ENCODE measurements at places on chromosomes 1 and 21.

DNA sequence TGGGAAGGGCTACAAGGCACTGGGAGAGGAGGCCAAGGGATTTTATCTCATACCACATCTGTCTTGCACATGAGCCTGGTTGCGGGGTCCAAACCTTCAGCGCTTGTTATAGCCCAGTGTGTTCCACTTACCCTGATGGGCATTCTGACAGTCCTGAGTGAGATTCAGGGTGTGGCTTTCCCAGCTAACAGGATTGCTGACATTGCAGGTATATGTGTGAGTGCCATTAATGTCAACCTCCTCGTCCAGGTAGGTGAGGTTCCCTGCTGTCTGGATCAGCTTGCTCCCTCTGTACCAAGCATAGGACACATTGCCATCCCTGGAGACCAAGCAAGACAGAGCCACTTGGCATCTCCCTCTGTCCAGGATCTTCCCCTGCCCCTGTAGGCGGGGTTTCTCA, 21.6 kb downstream of the CD244 start:
- no peak for DNase-seq

GRCh38 chr1:61293986-61294504, 211.7 kb downstream of the NFIA start:
- no peak for DNase-seq

GRCh38 chr1:234707641-234708040, 97.7 kb upstream of the IRF2BP2 start:
- DNase-seq, result no peak

- DNase-seq, result no peak
Measured at GRCh38 chr1:2044510-2045319, 5.5 kb upstream of the PRKCZ start.

DNA sequence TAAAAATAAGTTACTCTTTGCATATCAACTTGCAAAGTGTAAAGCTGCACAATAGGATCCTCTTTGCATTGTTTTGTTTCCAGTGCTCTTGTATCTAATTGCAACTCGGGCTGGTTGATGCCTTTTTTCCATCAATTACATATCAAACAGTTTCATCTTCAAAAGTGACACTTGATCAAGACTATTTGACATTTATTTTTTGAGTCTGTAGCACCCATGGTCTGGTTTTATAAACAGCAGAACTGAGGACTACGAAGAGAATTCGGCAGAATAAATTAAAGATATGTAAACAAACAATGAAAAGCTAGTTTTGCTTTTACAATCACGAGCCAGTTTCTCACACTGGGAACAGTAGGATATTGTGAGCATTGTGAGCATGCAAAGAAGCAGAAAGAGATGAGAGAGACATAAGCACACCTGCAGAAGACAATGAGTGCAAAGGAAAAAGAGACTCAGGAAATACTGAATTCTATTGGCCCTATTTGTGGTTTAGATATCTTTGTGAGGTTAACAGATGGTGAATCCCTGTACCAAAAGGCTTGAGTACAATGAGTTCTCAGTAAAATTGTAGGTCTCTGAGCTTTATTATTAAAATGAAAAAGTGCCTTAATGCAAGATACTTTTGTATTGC, 45.4 kb downstream of the RPL5 start:
- no peak for DNase-seq

DNA sequence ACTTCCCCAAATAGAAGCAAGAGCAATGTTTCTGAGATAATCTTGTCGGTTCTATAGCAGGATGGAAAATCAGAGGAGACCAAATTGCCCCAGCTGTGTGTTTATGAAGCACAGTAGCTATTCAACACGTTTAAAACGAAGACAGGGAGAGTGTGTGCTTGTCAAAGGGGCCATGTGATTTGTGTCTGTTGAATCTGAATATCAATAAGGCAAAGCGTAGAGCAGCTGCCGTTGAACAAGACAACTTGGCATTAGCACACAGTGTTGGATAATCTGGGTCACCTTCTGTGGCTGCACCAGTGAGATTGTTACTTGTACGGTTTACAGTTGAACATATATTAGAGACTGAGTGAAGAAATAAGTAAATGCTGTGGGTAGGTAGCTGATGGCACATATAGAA, 1.0 kb downstream of the CRB1 start:
- DNase-seq, result no peak

All from HS-5 (cell line).